Astrocyte (in vitro differentiated cells and primary cell): ENCODE measurements at places on chromosomes 7 and 10. TPM values are rescaled to one million over a fixed set of nuclear protein-coding genes. Genes with fewer than 3 reads are reported as not detected.

DNA sequence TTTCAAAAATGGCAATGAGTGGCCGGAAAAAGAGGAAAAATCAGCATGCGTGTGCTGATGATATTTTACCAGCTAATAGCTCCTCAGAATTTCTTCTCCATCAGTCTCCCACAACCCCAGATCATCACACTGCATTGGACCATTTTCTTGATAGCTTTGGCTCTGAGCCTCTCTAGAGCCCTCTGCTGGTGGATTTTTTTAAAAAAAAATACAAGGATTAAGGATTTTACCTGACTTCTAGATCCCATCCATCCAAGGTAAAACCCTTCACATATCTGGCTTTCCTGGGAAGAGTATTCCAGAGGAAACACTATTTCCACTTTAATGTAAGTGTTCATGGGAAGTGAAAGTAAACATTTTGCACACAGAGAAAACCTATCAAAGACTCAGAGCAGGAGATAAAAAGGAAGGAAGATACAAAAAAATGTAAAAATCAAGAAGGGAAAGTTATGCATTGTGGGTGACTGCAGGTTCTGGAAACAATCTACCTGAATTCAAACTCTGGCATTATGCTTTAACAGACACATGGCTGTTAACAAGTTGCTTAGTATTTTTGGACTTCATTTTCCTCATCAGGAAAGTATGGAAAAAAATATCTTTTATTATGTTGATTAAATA lies 380.9 kb downstream of the LRRTM3 start:
- no peak for DNase-seq

ZNF92 gene
- 8.1 and 11.3 TPM in 2 replicates for total RNA-seq

- DNase-seq, result no peak
These were observed 60.0 kb downstream of the DGKB start for GRCh38 chr7:14842523-14842922.

PRPS1L1 gene
- not detected in 2 replicates for total RNA-seq

GRCh38 chr7:50287129-50287528 lies 17.4 kb upstream of the IKZF1 start:
- no peak for DNase-seq
